ENCODE measurements at places on chromosomes 7 and 10. TPM values are rescaled to one million over a fixed set of nuclear protein-coding genes. Genes with fewer than 3 reads are reported as not detected.

- no peak for DNase-seq
Measured at GRCh38 chr10:66819691-66820090, 106.1 kb upstream of the LRRTM3 start.

- DNase-seq = no peak
Measured at GRCh38 chr7:22810843-22811242, 11.8 kb downstream of the TOMM7 start.

- no peak for DNase-seq
Measured at GRCh38 chr7:129642871-129643549, 31.5 kb downstream of the NRF1 start.

Gene TRPV5
- not detected for total RNA-seq

DNA sequence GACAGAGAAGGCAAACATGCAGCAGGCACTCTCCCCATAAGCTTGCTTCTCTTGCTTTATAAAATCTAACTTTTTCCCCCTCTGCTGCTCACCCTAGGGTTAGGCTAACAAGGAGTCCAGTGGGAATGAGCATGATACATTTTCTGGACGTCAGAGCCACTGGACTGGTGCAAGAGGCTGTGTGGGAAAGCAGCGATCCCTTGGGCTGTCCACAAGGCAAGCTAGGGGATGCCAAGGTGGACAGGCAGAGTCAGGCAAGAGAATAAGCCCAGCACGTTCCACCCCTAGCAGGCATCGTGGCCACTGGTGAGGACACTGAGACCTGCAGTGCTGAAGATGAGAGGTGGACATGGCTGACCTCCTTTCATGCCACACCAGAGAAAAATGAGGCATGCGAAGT lies 290.9 kb upstream of the ZMIZ1 start:
- no peak for DNase-seq

DNA sequence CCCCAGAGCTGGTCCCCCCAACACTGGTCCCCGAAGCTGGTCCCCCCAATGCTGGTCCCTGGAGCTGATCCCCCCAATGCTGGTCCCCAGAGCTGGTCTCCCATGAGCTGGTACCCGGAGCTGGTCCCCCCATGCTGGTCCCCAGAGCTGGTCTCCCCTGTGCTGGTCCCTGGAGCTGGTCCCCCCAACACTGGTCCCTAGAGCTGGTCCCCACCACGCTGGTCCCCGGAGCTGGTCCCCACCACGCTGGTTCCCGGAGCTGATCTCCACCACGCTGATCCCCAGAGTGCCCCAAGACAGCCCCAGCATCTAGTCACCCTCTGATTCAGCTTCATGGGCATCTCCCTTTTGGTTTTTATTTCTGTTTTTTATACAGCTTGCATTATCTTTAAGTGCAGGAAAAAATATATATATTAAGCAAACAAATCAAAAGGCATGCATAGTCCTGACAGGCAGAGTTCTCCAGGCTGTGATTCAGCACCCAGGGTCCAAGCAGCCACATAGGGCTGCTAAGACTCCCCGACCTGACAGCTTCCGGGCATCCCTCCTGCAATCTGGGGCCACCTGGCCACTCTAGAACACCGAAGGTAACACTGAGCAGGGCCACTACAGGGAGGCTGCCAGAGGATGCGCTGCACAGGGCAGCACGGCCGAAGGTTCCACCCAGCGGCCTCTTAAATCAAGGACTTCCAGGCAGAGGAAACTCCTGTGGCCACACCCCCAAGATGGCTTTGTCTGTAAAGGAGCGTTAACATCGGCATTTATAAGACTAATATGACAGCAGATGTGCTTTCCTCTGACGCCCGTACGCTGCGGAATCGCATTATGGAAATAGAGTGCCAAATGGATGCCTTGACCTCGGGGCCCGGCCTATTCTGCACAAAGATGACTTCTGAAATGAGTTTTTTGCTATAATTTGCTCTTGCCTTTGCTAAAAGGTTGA lies 215.0 kb downstream of the PTPRN2 start:
- no peak for DNase-seq

DNA sequence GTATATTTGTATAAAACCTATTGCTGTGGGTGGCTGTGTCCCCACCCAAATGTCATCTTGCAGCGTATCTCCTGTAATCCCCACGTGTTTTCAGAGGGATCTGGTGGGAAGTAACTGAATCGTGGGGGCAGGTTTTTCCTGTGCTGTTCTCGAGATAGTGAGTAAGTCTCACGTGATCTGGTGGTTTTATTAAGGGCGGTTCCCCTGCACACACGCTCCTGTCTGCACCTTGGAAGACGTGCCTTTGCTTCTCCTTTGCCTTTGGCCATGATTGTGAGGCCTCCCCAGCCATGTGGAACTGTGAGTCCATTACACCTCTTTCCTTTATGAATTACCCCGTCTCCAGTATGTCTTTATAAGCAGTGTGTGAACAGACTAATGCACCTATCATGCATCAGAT lies 97.6 kb downstream of the DYNC2I1 start:
- no peak for DNase-seq

DNA sequence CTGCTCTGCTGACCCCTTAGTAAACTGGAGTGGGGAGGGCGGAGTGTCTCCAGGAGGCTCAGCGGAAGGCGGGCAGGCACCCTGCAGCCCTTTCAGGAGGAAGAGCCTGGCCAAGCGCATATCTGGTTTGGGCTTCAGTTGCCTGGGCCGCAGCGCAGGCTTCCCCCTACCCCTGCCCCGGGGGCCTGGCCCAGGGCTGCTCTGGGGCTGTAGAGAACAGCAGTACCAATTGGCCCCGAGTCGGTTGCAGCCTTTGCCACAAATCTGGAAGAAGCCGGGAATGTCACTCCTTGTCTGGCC lies 28.1 kb upstream of the JAKMIP3 start:
- no peak for DNase-seq

DNA sequence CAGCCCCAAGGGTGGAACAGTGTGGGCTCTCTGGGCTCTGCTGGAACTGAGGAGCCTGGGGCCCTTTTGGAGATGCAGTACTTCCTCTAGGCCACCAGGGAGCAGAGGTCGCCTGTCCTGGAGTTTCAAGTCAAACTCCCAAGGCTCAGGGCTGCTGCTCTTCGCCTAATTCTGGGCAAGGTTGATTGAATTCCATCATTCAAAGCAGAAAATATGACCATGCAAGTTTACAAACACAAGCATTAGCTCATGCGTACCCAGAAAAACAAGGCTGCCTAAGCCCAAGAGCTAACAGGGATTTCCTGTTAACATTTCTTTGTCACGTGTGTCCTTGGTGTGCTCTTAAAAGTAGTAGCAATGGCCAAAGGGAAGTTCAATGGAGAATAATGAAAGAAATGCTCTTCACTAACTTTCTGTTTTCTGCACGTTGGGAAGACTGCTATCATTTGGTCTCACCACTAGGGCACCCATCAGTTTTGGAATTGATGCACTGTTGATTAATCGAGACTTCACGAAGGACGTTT lies 20.1 kb downstream of the LDB3 start:
- no peak for DNase-seq

GRCh38 chr10:35927990-35928488 lies 285.9 kb upstream of the FZD8 start:
- DNase-seq = no peak

DNA sequence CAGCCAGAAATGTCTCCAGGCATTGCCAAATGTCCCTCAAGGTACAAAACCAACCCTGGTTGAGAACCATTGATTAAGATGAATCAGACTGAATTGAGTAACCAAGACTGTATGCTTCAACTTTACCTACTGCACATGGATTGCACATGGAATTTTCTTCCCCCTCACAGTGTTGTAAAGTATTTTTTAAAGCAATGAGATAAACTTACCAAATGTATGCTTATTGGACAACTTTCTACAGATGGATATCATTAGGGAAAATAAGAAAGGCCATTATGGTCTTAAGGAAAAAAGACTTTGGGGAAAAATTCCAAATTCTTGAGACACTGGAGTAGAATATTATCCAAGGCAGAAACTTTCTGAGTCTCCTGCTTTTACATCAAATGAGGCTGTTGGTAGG lies 20.9 kb upstream of the MTPN start:
- DNase-seq = no peak

Gene RBP4
- 977 TPM for total RNA-seq

Gene TRPV6
- not detected for total RNA-seq

DNA sequence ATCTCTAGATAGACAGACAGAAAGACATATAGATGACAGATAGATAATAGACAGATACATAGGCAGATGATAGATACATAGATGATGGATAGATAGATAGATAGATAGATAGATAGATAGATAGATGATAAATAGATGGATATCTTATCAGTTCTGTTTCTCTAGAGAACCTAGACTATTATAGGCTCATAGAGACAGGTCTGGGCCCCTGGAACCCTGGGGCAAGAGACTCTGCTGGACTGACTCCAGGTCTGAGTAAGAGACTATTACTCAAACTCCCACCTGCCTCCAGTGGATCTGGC lies 58.3 kb downstream of the FRMPD2 start:
- DNase-seq = no peak

Gene CHRM2
- not detected for total RNA-seq

DNA sequence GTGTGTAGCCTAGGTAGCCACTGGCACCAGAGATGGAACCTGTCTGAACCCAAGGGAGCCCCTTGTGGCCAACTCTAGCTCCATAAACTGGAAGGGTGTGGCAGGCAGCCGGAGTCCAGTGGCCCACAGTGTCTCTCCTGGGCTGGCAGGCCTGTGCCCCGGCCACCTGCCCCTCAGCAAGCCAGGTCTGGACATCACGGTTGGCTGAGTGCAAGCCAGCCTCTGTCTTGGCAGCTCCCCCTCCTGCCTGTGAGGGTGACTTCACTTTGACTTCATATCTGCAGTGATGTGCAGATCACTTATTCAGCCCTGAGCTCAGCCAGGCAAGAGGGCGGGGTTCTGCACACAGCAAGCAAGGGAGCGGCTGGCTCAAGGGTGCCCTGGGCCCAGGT lies 1.3 kb upstream of the RET start:
- no peak for DNase-seq

Gene SAMD9L
- 12.4 TPM for total RNA-seq

Gene FFAR4
- 2.3 TPM for total RNA-seq

Gene LIPJ
- total RNA-seq = not detected

Gene TAS2R4
- total RNA-seq = 0.67 TPM

DNA sequence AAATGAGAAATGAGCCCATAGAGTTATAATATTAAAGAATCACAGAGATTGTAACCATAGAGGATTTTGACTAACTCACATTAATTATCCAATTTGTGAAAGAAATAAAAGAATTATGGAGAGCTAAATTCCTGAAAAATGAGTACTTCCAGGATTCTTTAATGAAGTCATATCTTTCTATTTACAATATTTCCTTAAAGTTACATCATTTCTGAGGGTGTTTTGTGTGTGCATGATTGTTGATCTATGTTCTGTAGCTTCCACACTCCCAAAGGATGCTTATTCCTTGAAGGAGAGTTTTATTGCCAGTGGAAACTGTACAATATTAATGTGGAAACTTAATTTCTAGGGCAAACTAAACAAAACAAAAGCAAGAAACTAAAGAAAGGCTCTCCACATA lies 299.6 kb downstream of the MDFIC start:
- DNase-seq = no peak
